ENCODE measurements at places on chromosomes 12 and 14. TPM values are rescaled to one million over a fixed set of nuclear protein-coding genes. Genes with fewer than 3 reads are reported as not detected.

BMP4 gene
- total RNA-seq: 8.7 TPM

TEX22 gene
- total RNA-seq: 0.40 TPM

LRFN5 gene
- total RNA-seq: not detected

RNASE7 gene
- not detected for total RNA-seq

ASB2 gene
- total RNA-seq: 0.22 TPM

GPR132 gene
- 0.04 TPM for total RNA-seq

OAS2 gene
- 10.5 TPM for total RNA-seq

SDR9C7 gene
- total RNA-seq: not detected

TAS2R31 gene
- total RNA-seq: 0.75 TPM

KRT85 gene
- total RNA-seq: not detected

SOCS4 gene
- 21.9 TPM for total RNA-seq

SLC7A7 gene
- not detected for total RNA-seq

INHBC gene
- total RNA-seq: not detected

Measured in PC-3 (cell line).